Adipocyte (in vitro differentiated cells): ENCODE measurements at places on chromosomes 1 and 21.
A peak's percentile ranks its signal among the peaks of the same experiment; 100 is the strongest.

DNA sequence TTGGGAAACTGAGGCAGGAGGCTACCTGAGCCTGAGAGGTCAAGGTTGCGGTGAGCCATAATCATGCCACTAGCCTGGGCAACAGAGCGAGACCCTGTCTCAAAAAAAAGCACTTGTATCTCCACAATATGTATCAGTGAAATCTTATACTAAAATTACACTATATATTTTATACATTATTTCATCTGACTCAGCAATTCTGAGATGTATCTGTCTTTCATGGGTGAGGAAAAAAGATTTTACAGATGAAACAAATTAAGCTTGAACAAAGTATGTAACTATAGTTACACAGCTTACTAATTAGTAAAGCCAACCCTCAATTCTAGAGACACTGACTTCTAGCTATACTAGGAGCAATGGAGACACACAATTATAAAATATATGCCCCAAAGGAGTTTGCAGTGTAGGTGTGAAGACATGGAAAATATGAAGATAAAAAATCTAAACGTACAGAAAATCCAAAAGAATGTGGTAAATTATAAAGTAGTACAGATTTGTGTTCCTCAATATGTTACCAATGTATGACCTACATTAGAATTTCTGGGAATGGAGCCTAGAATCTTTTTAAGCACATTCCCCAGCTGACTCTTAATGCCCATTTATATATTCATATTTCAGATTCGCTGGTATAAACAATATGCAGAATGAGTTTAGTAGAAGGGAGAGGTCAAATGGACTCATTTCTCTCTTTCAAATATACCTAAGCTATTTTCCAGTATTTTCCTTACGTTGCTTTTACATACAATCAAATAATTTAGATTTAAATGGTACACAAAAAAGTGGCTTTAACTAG, 14.6 kb downstream of the GTF2B start:
- peak; percentile 53 for DNase-seq

- no peak for DNase-seq
Measured at GRCh38 chr1:60329651-60330050, 256.1 kb upstream of the C1orf87 start.

GRCh38 chr1:11693024-11693590, 1.6 kb downstream of the DRAXIN start:
- DNase-seq = peak; percentile 64

GRCh38 chr1:241475671-241476070, 43.9 kb downstream of the FH start:
- no peak for DNase-seq

DNA sequence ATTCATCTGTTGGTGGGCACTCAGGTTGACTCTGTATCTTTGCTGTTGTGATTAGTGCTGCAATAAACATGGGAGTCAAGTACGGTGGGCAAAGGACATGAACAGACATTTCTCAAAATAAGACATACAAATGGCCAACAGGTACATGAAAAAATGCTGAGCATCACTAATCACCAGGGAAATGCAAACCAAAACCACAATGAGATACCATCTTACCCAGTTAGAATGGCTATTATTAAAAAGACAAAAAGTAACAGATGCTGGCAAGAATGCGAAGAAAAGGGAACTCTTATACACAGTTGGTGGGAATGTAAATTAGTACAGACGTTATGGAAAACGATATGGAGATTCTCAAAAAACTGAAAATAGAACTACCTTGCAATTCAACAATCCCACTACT, 98.9 kb downstream of the TMEM53 start:
- DNase-seq = no peak

DNA sequence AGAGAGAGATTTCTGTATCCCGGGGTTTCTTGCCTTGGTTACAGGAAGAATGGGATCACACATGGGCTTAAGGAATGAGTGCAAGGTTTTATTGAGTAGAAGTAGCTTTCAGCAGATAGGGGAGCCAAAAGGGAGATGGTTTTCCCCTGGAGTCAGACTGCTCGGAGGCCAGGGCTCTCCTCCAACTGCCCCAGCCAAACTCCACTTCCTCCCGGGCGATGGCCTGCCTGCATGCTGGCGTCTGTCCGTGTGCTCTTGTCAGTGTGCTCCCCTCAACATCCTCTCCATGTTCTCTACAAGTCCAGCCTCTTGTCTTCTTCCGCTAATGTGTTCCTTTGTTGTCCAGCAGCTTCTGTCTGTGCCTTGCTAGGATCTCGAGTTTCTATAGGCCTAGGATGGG, 421.3 kb upstream of the ADGRL2 start:
- DNase-seq = no peak

DNA sequence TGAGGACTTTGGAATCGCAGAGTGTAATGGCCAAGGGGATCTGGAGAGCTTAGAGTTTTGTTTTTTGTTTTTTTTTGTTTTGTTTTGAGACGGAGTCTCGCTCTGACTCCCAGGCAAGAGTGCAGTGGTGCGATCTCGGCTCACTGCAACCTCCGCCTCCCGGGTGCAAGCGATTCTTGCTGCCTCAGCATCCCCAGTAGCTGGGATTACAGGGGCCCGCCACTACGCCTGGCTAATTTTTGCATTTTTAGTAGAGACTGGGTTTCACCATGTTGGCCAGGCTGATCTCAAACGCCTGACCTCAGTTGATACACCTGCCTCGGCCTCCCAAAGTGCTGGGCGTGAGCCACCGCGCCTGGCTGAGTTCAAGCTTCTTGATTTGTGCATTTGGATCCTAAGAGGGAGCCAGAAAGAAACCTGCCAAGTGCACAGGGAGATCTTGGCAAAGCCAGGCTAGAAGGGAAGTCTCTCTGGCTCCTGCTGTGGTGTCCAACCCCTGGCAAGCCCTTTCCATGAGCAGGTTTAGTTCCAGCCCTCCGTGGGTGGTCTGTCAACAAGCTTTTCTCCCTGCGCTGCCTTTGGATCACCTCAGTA, 852 bp downstream of the FAAH start:
- no peak for DNase-seq

GRCh38 chr21:44711327-44712202, at the start of gene TSPEAR:
TSPEAR (minus strand) TSS chr21:44711572; CDS start chr21:44711514, 58 bp downstream.
- no peak for DNase-seq

GRCh38 chr1:5385956-5386355, 606.3 kb downstream of the NPHP4 start:
- no peak for DNase-seq

GRCh38 chr1:54337928-54338327, 68.3 kb downstream of the SSBP3 start:
- no peak for DNase-seq

DNA sequence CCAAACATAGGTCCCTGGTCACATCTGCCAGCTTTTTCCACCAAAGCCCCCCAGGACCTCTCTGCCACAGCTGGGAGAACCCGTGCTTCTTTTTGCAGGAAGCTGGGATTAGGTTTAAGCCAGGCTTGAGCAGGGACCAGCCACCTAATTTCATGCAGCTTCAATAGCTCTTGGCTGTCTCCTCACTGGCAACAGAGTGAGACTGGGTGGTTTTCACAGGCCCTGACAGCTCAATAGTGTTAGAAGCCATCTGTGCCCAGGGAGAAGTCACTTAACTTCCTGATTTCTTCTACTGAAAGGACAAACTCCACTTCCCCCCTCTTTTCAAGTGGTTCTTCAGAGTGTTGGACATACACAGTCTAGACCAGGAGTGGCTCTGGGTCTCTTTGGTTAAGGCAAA, 20.4 kb upstream of the SRSF4 start:
- no peak for DNase-seq

GRCh38 chr1:214186103-214186824, 94.7 kb upstream of the SMYD2 start:
- no peak for DNase-seq

- DNase-seq = no peak
Measured at GRCh38 chr1:106680776-106681344, 375.6 kb upstream of the PRMT6 start.

DNA sequence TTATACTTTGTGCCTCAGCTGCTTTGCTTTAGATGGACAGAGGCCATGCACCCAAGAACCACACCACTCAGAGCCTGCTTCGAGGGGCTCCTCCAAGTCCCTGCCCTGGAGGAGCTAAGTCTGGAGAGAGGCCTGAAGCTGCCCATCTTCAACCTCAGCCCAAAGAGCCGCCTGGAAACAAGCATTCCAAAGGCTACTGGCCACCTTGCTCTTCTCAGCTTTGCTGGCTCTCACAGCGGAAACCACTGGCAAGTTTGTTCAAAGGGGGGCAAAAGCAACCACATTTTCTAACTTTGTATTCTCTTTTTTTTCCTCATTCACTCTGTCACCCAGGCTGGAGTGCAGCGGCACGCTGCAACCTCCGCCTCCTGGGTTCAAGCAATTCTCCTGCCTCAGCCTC, 23.2 kb downstream of the VPS26C start:
- no peak for DNase-seq

- DNase-seq = peak; percentile 96
Measured at GRCh38 chr1:155208541-155209311, at the start of gene MTX1. MTX1 (plus strand) TSS chr1:155208695; CDS start chr1:155208805, 110 bp downstream.

DNA sequence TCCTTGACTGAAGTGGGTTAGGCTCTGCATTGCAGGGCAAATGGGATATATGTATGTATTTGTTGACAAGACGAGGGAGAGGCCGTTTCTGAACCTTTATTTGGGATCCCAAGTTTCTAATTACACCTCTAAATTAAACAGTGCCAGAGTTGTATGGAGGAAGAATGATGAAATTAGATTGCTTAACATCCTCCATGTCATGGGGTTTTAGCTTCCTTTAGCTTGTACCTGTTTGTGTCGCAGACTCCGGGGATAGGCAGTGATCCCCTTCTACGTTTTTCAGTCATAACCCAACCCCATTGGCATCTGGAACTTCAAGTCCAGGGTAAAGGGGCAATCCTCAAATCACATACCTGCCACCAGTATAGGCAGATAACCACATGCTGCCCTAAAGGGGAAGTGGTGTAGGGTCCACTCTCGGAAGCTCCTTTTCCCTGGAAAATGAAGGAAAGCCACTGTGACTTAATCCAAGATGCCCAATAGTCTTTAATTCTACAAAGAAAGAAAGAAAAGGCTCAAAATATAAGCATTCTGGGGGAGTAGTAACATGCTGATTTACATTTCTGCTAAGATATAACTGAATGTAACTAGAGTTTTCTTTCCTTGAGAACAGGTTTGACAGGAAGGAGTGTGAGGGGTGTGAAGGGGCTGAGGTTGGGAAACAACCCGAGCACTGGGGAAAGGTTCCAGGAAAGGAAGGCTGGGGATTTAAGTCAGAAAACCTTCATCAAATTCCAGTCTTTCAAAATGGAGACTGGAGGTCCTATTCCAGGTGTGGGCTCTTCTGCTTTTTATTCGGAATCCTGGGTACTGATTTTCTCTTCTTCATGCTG, 77.6 kb downstream of the RGL1 start:
- no peak for DNase-seq
